ENCODE measurements at places on chromosomes 7 and 10.
A peak's percentile ranks its signal among the peaks of the same experiment; 100 is the strongest.

DNA sequence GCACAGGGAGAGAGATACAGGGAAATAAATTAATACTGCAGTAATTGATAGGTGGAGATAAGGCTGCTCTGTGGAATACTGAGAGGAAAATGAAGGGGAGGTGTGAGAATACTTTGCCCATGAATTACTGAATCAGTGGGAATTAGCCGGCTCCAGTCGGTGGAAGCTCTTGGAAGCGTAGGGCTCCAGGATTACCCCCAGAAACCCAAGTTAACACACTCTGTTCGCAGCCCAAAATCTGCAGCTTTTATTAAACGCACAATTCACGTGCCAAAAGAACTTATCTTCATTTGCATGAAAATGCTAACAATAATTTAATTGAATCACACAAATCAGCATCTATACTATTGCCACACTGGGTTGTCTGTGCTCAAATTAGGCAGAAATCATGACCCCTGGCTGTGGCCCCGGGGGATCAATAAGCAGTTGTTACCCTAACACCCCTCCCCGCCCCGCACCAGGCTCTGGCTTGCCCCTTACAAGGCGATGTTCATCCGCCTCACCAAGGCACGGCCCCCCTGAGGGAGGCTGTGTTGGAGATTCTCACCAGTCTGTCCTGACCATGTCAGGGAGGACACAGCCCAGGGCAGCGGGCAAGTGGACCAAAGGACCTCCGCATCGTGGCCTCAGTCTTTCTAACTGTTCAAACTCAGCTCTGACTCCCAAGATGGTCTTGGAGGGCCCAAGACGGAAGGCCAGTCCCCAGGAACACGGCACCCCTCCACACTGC, 48.4 kb upstream of the MGMT start:
- no peaks in the 10 kb centered on the region for H3K4me1 ChIP-seq
- DNase-seq, result no peak
- H3K4me3 ChIP-seq, result no peak overlapping the region
- peaks cover 36% of the 10 kb centered on the region for H3K27me3 ChIP-seq

DNA sequence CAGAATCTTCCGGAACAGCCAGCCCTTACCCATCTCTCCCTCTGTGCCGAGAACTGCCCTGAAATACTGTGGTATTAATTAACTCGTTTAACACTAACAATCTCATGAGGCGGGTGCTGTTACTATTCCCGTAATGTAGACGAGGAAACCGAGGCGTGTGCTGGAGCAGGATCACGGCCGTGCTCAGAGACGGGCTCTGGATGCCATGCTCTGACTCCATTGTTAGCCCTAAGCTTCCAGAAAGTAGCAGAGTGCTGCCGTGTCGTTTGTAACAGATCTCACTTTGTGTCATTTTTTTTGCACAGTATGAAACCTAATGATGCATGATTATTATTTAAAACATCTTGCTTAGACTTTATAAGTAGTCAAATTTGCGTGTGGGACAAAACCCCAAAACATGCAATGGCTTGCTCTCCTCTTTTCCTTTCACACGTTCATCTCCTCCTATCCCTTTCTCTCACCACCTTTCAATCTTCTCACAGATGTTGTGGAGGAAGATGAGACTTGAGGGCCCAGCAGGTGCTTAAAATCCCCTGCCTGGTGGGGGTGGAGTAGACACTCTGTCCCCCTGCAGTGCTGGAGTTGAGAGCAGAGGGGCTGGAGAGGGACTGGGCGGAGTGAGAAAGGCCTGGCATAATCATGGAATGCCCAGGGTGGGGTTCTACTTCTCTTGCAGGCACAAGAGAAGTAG, 482 bp upstream of the ACTR3C start:
- H3K4me3 ChIP-seq, result peak overlapping the region; percentile 92
- H3K27ac ChIP-seq, result peak overlapping the region; percentile 97
- no peak for DNase-seq
- peaks cover 13% of the 10 kb centered on the region for H3K4me1 ChIP-seq
- H3K36me3 ChIP-seq, result peaks cover 4% of the 10 kb centered on the region

- no peaks in the 10 kb centered on the region for H3K4me1 ChIP-seq
- H3K27ac ChIP-seq, result no peak overlapping the region
- peaks cover 13% of the 10 kb centered on the region for H3K27me3 ChIP-seq
- no peaks in the 10 kb centered on the region for H3K36me3 ChIP-seq
- H3K4me3 ChIP-seq, result no peak overlapping the region
Observed at GRCh38 chr10:130746311-130746710, 565.2 kb downstream of the TCERG1L start.

DNA sequence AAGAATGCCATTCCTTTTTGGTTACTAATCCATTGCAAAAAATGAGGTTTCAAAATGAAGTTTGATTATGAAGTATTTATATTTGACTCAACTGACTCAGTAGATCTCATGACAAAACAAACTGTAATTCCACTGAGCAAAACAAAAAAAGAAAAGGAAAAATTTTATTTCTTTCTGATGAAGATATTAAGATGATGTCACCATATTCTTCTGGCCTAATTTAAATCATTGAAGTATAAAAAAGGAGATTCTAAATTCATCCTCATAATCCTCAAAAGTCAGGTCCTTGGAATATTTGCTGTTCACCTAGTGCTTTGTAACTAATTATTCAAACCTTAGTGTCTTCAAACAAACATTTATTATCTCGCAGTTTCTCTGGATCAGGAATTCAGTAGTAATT, 1183.7 kb downstream of the CNTNAP2 start:
- H3K27me3 ChIP-seq, result no peaks in the 10 kb centered on the region
- no peaks in the 10 kb centered on the region for H3K36me3 ChIP-seq
- no peak for DNase-seq
- no peak overlapping the region for H3K4me3 ChIP-seq

GRCh38 chr10:114771749-114772148, 49.8 kb upstream of the FHIP2A start:
- H3K4me1 ChIP-seq, result peaks cover 4% of the 10 kb centered on the region
- peaks cover 41% of the 10 kb centered on the region for H3K27me3 ChIP-seq
- no peak overlapping the region for H3K4me3 ChIP-seq
- H3K36me3 ChIP-seq, result no peaks in the 10 kb centered on the region
- H3K27ac ChIP-seq, result no peak overlapping the region
- no peak for DNase-seq

- H3K36me3 ChIP-seq, result peaks cover 14% of the 10 kb centered on the region
- no peak for DNase-seq
- no peak overlapping the region for H3K27ac ChIP-seq
- no peaks in the 10 kb centered on the region for H3K4me1 ChIP-seq
Observed at GRCh38 chr7:117790251-117790650, 83.0 kb downstream of the CTTNBP2 start.

GRCh38 chr7:108418946-108419345, 37.3 kb downstream of the NRCAM start:
- peaks cover 11% of the 10 kb centered on the region for H3K4me1 ChIP-seq
- no peaks in the 10 kb centered on the region for H3K36me3 ChIP-seq
- H3K27me3 ChIP-seq, result no peaks in the 10 kb centered on the region
- H3K27ac ChIP-seq, result no peak overlapping the region

GRCh38 chr7:39270018-39270417, 292.3 kb downstream of the POU6F2 start:
- H3K4me3 ChIP-seq, result no peak overlapping the region
- H3K27ac ChIP-seq, result no peak overlapping the region
- no peaks in the 10 kb centered on the region for H3K4me1 ChIP-seq
- no peaks in the 10 kb centered on the region for H3K36me3 ChIP-seq

GRCh38 chr10:45607276-45607675, 65.3 kb downstream of the ZFAND4 start:
- no peak overlapping the region for H3K4me3 ChIP-seq
- H3K36me3 ChIP-seq, result peaks cover 5% of the 10 kb centered on the region
- H3K27me3 ChIP-seq, result no peaks in the 10 kb centered on the region
- no peak overlapping the region for H3K27ac ChIP-seq
- no peaks in the 10 kb centered on the region for H3K4me1 ChIP-seq

- peak overlapping the region; percentile 90 for H3K27ac ChIP-seq
- DNase-seq, result no peak
- no peak overlapping the region for H3K4me3 ChIP-seq
- H3K4me1 ChIP-seq, result peaks cover 18% of the 10 kb centered on the region
- peaks cover 9% of the 10 kb centered on the region for H3K36me3 ChIP-seq
Observed at GRCh38 chr7:101912716-101913110, 95.3 kb downstream of the CUX1 start.

- peaks cover 9% of the 10 kb centered on the region for H3K4me1 ChIP-seq
- H3K27ac ChIP-seq, result no peak overlapping the region
- H3K36me3 ChIP-seq, result peaks cover 2% of the 10 kb centered on the region
- no peaks in the 10 kb centered on the region for H3K27me3 ChIP-seq
Observed at GRCh38 chr7:7979558-7979957, 11.0 kb downstream of the GLCCI1 start.

- H3K36me3 ChIP-seq, result peaks cover 14% of the 10 kb centered on the region
- no peak overlapping the region for H3K27ac ChIP-seq
- no peak for DNase-seq
- H3K4me1 ChIP-seq, result peaks cover 5% of the 10 kb centered on the region
- H3K27me3 ChIP-seq, result no peaks in the 10 kb centered on the region
- H3K4me3 ChIP-seq, result no peak overlapping the region
Observed at GRCh38 chr10:122388287-122388997, 13.9 kb downstream of the PLEKHA1 start.
